ENCODE measurements at places on chromosomes 13 and 19. TPM values are rescaled to one million over a fixed set of nuclear protein-coding genes. Genes with fewer than 3 reads are reported as not detected.
A peak's percentile ranks its signal among the peaks of the same experiment; 100 is the strongest.

- no peak overlapping the region for H3K4me3 ChIP-seq
- H3K36me3 ChIP-seq: no peaks in the 10 kb centered on the region
- H3K27ac ChIP-seq: no peak overlapping the region
- H3K27me3 ChIP-seq: peaks cover 35% of the 10 kb centered on the region
- no peak for DNase-seq
Observed at GRCh38 chr13:77460195-77460594, 75.3 kb upstream of the SCEL start.

DNA sequence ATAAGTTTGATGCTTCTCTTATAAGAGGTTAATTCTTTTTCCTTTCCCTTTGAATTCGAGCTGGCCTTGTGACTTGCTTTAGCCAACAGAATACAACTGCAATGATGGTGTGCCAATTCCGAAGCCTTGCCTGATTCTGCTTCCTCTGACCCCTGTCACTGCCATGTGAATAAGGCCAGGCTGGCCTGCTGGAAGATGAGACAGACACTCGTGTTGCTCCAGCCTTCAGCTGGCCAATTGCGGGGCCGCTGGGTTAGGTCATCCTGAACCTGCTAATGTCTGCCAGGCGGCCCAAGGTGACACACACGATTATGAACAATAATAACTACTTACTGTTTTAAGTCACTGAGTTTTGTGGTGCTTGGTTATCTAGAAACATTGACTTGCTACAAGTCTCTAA is 352.0 kb downstream of the MYO16 start:
- H3K27me3 ChIP-seq: peaks cover 1% of the 10 kb centered on the region
- H3K36me3 ChIP-seq: no peaks in the 10 kb centered on the region
- H3K27ac ChIP-seq: no peak overlapping the region
- H3K4me3 ChIP-seq: no peak overlapping the region
- H3K4me1 ChIP-seq: no peaks in the 10 kb centered on the region

DNA sequence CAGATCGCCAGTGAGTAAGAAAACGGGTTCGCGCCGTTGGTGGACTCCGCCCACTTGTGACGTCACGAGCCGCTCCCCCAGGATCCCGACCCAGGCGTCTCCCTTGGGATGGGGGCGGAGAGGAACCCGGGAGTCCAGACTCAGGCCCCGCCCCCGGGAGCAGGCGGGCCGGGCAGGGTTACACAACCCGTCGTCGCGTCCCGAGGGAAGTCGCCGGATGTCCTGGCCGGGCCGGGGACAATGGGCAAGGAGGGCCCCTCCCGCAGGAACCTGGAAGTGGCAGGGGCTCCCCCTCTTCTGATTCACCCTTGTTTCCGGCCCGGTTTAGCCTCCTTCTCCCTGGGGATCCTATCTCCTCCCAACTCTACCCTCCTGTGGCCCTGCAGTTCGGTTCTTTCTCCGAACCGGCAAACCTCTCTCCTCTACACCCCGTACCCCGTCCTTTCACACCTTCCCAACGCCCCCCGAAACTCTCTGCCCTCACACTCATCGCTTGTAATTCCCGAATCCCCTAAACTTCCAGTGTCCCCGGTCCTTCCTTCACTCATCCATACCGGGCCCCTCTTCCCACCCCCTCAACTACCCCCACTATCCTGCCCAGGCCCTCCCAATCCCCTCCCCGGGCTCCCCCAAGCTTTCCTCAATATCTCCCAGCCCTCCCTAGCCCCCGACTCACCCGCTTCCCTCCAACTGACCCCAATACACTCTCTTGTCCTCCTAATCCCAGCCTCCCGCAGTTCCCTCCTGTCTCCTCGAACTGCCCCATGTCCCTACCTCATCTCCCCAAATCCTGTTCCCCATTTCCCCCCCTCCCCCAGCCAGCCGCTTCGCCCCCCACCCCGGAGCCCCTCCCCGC is 20.0 kb upstream of the ERCC1 start:
- peak overlapping the region; percentile 81 for H3K27ac ChIP-seq
- H3K27me3 ChIP-seq: no peaks in the 10 kb centered on the region
- peaks cover 36% of the 10 kb centered on the region for H3K4me1 ChIP-seq
- no peaks in the 10 kb centered on the region for H3K36me3 ChIP-seq
- H3K4me3 ChIP-seq: peak overlapping the region; percentile 81

DNA sequence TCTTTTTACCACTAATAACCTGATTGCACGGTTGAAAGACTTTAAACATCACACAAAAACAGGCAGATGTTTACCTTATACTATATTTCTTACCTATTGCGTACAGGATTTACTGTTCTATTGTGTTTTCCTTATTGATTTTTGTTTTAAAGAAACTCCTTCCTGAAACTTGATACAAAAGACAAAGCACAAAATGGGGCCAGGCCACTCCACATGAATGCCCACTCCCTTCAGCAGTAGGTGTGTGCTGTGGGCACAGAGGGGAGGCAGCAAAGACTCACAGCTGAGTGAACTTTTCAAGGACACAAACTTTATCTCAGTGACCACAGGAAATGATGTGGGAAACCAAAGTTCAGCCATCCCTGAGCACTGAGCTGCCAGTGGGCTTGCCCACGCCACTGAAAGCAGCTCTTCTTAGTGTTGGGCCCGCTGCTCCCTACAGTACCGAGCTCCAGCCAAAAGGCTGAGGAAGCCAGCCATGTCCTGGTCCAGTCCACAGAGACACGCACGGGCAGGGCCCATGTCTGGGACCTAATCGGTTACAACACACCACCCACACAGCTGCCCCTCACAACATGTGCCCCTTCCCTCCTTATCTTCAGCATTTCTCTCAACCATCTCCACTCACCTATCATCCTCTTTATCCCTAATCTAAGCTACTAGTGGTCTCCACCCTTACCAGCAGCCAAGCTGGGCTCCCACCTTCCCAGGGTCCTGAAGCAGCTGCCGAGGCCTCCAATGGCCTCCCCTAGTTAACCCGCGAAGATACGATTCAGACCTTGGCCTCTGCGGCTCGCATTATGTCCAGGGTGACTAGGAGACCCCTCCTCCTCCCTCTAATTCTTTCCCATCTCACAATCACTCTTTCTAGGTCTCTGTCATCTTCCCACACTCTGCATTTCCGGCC is 39.5 kb downstream of the ATP7B start:
- H3K36me3 ChIP-seq: no peaks in the 10 kb centered on the region
- no peak overlapping the region for H3K4me3 ChIP-seq
- DNase-seq: no peak
- no peak overlapping the region for H3K27ac ChIP-seq

GRCh38 chr13:93529961-93530360 is 303.4 kb downstream of the GPC6 start:
- no peak overlapping the region for H3K27ac ChIP-seq
- no peak overlapping the region for H3K4me3 ChIP-seq
- H3K36me3 ChIP-seq: no peaks in the 10 kb centered on the region

GRCh38 chr13:76014406-76015318 is 378.5 kb downstream of the LMO7 start:
- no peaks in the 10 kb centered on the region for H3K36me3 ChIP-seq
- no peaks in the 10 kb centered on the region for H3K4me1 ChIP-seq
- H3K4me3 ChIP-seq: no peak overlapping the region
- no peak for DNase-seq
- H3K27ac ChIP-seq: no peak overlapping the region

Gene PLPP2
- total RNA-seq: not detected

Gene NCAN
- total RNA-seq: 0.23 TPM

Gene TTYH1
- not detected for total RNA-seq
